ENCODE measurements at places on chromosomes 3 and 15. TPM values are rescaled to one million over a fixed set of nuclear protein-coding genes. Genes with fewer than 3 reads are reported as not detected.

Gene CADM2
- total RNA-seq, result 0.07 TPM

DNA sequence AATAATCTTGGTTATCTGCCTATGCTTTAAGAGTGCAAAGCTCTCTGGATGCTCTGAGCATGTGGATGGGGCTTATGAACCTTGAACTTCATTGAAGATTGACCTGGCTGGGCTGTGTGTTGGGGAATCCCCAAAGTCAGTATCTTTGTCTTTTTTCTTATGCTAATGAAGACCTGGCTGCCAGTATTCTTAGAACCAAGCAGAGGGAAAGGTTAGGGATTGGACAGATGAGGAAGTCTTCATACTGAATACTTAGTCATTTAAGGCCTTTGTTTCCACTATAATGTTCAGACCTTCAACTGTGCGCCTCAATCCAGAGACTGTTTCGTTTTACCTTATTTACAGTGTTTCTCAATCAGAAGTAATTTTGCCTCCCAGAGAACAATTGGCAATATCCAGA lies 42.5 kb upstream of the CMTM7 start:
- no peaks in the 10 kb centered on the region for H3K27me3 ChIP-seq
- no peak for DNase-seq
- no peaks in the 10 kb centered on the region for H3K4me1 ChIP-seq
- no peak overlapping the region for H3K27ac ChIP-seq
- H3K36me3 ChIP-seq, result no peaks in the 10 kb centered on the region
- H3K4me3 ChIP-seq, result no peak overlapping the region

Gene SEMA5B
- total RNA-seq, result 0.23 TPM

Gene LINS1
- total RNA-seq, result 26.7 TPM

Gene PRSS50
- 0.16 TPM for total RNA-seq

- DNase-seq, result peak; percentile 55
- H3K27ac ChIP-seq, result no peak overlapping the region
- H3K36me3 ChIP-seq, result no peaks in the 10 kb centered on the region
- H3K4me3 ChIP-seq, result no peak overlapping the region
These were observed 22.5 kb downstream of the CHST14 start for GRCh38 chr15:40493089-40493840.

Gene GOLGA6L7
- total RNA-seq, result not detected
